ENCODE measurements at places on chromosomes 13 and 19.

DNA sequence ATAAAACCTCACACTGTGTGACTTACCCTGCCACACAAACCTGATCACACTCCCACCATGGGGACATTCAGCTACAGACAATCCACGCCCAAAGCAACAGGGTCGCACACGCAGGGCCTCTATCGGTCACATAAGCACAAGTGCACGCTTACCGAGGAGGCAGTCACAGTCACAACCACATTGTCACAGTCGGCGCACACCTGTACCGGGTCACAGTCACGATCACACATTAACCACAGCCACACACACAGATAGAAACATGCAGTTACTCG lies 579 bp downstream of the ZNF566 start:
- no peak for DNase-seq

DNA sequence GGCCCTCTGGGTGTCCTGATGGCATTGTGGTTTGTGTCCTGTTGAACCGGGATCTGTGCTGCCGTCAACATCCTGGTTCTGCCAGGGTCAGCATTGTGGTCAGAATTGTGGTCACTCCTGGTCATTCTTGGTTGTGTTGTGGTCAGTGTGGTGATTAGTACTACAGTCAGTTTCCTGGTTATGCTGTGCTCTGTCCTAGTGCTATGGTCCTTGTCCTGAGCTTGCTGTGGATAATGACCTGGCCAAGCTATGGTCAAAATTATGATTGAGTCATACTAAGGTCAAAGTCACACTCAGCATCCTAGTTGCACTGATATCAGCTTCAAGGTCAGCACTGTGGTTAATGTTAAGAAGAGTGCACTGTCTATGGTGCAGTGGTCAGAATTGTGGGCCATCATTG lies 4.5 kb upstream of the OLFM2 start:
- no peak for DNase-seq

GRCh38 chr19:58084596-58085347 lies 13.3 kb downstream of the ZSCAN18 start:
- no peak for DNase-seq

DNA sequence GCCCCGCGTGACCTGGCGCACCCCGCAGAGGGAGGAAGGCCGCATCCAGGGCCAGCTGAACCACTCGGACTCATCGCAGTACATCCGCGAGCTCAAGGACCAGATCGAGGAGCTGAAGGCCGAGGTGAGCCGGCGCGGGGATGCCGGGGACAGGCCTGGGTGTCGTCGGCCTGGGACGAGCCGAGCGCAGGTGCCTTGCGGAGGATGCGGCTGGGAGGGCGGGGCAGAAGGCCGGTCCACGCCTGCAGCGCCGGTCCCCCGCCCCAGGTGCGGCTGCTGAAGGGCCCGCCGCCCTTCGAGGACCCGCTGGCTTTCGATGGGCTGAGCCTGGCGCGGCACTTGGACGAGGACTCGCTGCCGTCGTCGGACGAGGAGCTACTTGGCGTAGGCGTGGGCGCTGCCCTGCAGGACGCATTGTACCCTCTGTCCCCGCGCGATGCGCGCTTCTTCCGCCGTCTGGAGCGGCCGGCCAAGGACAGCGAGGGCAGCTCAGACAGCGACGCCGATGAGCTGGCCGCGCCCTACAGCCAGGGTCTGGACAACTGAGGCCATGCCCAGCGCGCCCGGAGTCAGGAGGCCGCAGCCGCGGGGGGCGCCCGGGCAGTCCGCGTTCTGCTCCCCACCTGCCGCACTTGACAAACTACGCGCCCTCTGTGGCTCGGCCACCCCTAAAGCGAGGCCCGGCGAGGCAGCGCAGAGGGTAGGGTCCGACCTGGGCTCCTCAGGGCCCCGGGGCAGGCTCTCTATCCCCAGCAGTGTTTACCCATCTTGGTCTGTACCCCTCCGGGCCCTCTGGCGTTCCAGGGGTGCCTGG lies 10.8 kb downstream of the PRR36 start:
- DNase-seq: no peak

DNA sequence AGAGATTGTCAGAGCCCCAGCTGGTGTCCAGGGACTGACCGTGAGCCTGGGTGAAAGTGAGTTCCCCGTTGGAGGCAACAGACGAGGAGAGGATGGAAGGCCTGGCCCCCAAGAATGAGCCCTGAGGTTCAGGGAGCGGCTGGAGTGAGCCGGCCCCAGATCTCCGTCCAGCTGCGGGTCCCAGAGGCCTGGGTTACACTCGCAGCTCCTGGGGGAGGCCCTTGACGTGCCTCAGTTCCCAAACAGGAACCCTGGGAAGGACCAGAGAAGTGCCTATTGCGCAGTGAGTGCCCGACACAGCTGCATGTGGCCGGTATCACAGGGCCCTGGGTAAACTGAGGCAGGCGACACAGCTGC lies 1.1 kb upstream of the ELANE start:
- no peak for DNase-seq

- no peak for DNase-seq
These were observed 2.3 kb downstream of the PEG3 start for GRCh38 chr19:56838024-56838908.

DNA sequence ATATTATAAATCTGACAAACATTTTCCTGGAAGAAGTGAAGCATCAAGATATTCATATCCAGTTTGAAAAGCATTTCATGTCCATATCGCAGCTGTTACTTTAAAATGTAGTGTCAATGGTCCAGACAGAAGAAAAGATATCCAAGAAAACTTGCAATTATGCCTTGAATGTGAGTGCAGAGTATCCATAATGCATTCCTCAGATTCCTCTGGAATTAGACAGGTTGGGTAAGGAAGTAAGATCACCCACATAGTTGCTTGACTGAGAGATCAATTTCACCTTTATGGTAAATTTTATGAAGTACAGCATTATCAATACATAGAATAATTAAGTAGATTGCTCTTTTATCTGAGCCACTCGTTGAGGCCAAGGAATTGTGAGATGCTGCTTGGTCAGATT lies 327.0 kb upstream of the SLITRK5 start:
- DNase-seq: no peak

- DNase-seq: no peak
These were observed 451.7 kb downstream of the PCDH9 start for GRCh38 chr13:66778461-66778860.

- DNase-seq: no peak
These were observed 75.4 kb upstream of the TNFSF11 start for GRCh38 chr13:42498521-42498920.

DNA sequence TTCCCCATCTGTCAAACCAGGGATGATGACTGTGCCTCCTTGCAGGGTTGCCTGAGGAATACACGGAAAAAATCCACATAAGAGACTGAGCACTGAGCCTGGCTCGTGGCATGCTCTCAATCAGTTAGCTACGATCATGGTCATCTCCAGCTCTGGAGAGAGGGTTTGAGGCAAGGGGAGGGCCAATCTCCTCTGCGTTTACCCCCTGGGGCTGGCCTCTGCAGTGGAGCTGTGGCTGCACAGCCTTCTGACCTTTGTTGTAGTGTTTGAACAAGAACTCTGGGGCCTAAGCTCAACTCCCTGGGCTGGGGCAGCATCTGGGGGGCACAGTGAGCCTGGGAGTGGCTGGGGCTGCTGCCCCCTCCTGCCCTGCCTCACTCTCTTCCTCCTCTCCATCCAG lies 5.9 kb downstream of the LRRC4B start:
- no peak for DNase-seq

- no peak for DNase-seq
These were observed 76.1 kb downstream of the CYSLTR2 start for GRCh38 chr13:48729856-48730255.

DNA sequence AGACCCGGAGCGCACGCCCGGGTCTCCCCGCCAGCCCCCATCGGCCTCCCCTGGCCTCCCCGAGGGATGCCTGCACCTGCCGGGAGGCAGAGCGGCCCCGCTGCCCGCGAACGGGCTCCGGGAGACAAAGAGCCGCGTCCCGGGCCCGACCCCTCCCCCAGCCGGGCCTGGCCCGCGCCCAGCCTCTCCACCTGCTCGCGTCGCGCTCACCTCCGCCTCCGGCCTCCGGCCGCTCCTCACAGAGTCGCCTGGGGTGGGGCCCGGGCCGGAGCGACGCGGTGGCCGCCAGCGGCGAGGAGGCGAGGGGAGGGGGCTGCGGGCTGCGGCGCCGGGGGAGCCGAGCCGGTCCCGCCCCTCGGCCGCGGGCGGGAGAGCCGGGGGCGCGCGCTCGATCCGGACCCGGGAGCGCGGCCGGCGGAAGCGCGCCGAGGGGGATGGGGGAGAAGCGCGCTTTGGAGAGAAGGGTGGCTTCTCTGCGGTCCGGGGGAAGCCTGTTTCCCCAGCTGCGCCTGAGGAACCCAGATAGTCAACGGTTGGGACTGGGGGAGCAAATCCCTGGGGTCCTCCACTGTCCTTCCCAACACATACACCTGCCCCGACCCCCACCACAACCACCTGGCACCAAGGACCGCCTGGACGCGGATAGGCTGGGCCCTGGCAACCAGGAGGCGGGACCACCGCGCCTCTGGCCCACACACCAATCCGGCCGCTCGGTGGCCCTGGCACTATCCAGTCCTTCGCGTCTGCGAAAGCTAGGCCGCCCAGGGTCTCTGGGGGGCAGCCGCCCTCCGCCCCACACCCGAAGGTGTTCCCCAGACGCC lies at the start of gene PRR36:
Gene PRR36 (minus strand): TSS at position 315 of the 821 bp plus-strand sequence. CDS start 701 bp downstream, outside the sequence.
- DNase-seq: no peak
